ENCODE measurements at places on chromosomes 13 and 19.

- DNase-seq = no peak
Observed at GRCh38 chr13:29136341-29136740, 316.2 kb downstream of the MTUS2 start.

DNA sequence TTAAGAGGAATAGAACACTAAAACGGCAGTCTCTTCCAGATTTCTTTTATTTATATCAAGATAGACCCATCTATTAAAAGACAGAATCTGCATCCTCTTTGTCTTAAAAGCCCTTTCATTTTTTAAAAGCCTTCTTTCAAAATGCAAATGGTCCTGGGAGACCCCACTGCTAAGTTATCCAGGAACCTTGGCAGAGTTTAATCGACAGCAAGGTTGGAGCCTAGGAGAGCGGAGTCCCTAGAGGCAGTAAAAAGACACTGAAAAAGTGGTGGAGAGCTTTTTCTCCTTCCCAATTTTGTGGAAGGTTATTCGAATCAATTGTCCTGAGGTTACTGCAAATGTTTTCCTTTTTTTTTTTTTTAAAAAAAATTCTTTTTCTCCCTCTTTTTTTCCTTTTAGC lies 294.7 kb downstream of the NALCN start:
- DNase-seq = no peak

GRCh38 chr13:85724546-85725432 lies 74.4 kb downstream of the SLITRK6 start:
- no peak for DNase-seq

DNA sequence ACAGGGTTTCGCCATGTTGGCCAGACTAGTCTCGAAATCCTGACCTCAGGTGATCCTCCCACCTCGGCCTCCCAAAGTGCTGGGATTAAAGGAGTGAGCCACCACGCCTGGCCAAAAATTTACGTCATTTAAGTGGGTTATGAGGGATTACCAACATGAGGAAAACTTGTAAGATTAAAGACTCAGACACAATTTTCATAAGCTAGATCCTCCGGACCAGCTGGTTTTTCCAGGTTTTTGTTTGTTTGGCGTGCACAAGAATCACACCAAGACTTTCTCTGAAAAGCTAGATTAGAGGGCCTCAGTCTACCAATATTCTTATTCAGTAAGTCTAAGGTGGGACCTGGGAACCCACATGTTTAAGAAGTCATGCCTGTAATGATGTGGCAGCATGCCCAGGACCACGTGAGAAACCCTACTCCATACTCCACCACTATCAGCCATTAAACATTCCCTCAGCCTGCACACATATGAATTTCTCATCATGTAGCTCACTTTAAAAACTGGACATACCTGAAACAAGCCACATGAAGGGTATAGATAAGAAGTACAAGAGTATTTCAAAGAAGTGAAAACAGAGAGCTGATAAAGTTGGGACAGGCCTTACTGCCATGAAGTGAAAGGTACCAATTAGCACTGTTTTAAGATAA lies 25.7 kb downstream of the DIAPH3 start:
- no peak for DNase-seq

GRCh38 chr19:10885201-10886169 lies 14.1 kb downstream of the CARM1 start:
- DNase-seq = no peak

- DNase-seq = no peak
Observed at GRCh38 chr19:54469496-54469934, 3.6 kb downstream of the CDC42EP5 start.

GRCh38 chr13:47170971-47171370 lies 274.1 kb upstream of the HTR2A start:
- DNase-seq = no peak

GRCh38 chr13:39108783-39109182 lies 70.5 kb downstream of the NHLRC3 start:
- DNase-seq = no peak

- peak; percentile 26 for DNase-seq
Observed at GRCh38 chr13:94660695-94661326, 51.5 kb downstream of the SOX21 start.

- DNase-seq = no peak
Observed at GRCh38 chr13:24066405-24067295, 93.9 kb upstream of the SPATA13 start.

GRCh38 chr19:10766671-10767201 lies 48.9 kb downstream of the DNM2 start:
- peak; percentile 34 for DNase-seq

- no peak for DNase-seq
Observed at GRCh38 chr13:68616600-68617222, 1386.6 kb upstream of the PCDH9 start.

DNA sequence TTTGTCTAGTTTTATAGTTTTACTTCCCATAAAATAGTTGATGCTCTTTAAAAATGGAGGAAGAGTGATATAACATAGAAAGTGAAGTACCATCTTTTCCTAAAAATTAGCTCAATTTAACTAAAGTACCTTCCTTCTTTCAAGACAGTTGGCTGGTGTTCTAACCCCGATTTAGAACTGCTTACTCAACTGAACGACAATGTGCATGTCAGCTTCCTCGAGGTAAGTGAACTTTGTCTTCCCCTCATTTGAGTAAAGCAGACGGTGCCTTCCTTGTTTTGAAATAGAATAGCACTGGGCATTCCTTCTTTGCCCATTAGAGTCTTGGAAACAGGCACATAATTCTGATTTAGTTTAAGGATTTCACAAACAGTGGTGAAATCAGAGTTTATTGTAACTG lies 1519.2 kb downstream of the EFNB2 start:
- no peak for DNase-seq

DNA sequence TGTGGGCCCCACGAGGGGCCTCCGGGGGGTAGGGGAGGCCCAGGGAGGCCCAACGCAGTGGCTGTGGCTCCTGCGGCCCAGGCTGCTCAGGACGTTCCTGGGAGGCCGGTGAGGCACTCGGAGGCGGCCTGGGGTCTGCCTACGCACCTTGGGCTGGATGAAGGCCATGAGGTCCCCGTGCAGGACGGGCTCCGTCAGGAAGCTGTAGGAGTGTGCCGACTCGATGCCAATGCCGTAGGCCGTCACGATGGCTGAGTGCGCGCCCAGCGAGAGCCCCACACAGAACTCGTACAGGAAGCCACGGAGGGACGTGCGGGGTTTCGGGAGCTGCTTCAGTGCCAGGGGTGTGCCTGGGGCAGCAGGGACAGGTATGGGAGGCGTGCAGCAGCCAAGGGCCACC lies 5.9 kb downstream of the SBK2 start:
- no peak for DNase-seq

DNA sequence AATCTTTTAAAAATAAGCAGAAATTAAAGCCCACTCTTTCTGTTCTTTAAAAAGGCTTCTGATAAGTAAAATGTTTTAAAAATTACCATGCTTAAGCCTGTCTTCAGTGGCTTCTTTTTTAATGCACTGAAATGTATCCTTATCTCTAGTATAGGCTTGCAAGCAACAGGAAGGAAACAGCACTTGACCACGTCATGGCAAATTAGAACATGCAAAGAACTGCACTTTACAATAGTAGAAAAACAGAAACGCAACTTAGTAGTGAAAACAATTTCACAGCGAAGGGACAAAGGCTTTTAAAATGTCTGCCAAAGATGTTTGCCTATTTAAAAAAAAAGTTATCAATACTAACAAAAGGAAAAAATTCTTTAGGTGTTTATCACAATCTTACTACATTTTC lies 36.3 kb downstream of the ELF1 start:
- peak; percentile 10 for DNase-seq

- no peak for DNase-seq
Observed at GRCh38 chr13:27419328-27419727, 5.1 kb upstream of the GTF3A start.

DNA sequence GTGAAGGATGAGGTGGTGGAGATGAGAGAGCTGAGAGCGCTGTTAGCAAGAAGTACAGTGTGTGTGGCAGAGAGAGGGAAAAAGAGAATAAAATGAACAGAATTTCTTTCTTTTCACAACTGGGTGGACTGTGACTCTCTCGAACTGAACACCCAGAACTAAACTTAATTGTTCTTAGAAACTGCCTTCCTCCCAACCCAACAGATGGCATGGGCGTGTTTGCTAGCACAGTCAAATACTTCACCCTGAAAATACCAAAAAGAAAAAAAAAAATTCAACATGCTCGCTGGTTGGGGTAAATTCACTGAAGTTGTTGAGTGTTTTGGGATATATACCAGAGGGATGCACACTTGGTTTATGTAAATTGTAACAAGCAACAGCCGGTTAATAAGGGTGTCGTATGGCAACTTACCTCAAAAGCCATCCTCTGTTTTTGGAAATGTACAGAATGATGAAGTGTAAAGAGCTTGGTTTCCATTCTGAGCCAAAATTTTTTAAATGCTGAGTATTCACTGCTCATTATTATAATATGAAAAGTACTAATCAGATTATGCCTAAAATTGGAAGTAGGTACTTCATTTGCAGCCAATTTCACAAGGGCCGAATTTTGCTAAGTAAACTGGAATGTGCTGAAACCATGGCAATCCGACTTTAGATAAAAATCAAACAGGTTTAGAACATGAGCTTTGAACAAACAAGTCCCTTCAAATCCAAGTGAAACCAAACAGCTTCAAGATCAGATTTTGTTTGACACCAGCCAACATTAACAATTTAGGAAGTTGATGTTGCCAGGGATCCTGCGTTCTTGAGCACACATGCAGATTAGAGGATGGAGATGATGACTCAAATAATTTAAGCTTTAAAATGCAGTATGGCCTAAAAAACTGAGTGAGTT lies 115.8 kb downstream of the ZIC5 start:
- DNase-seq = no peak

DNA sequence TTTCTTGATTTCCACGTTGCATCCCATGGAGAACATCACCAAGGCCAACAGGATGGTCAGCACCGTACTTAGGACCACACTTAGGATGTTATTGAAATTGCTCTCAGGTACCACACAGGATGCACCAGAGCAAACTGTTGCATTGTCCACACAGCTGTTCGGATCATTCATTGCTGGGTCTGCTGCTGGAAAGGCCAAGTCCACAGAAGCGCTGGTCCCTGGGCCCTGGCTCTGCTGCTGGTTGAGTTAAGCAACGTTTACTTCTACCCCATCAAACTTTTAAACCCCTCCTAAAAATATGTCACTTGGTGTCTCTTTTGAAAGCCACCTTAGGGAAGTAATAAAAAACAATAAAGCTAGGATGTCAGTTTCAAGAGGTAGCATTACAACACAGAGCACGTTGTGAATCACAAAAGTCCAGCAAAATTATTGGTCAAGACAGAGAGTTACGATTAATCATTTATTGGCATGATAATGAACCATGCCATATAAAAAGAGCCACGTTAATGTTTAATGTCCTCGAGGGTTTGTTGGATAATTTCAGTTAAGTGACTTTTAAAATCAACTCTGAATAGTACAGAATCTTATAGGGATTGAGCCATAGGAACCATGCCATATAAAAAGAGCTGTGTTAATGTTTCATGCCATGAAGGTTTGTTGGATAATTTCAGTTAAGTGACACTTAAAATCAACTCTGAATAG lies at the start of gene SLC10A2:
TSS of gene SLC10A2 (minus strand) at position 339 of the 702 bp plus-strand sequence. CDS start at position 171, 168 bp downstream.
- DNase-seq = no peak

DNA sequence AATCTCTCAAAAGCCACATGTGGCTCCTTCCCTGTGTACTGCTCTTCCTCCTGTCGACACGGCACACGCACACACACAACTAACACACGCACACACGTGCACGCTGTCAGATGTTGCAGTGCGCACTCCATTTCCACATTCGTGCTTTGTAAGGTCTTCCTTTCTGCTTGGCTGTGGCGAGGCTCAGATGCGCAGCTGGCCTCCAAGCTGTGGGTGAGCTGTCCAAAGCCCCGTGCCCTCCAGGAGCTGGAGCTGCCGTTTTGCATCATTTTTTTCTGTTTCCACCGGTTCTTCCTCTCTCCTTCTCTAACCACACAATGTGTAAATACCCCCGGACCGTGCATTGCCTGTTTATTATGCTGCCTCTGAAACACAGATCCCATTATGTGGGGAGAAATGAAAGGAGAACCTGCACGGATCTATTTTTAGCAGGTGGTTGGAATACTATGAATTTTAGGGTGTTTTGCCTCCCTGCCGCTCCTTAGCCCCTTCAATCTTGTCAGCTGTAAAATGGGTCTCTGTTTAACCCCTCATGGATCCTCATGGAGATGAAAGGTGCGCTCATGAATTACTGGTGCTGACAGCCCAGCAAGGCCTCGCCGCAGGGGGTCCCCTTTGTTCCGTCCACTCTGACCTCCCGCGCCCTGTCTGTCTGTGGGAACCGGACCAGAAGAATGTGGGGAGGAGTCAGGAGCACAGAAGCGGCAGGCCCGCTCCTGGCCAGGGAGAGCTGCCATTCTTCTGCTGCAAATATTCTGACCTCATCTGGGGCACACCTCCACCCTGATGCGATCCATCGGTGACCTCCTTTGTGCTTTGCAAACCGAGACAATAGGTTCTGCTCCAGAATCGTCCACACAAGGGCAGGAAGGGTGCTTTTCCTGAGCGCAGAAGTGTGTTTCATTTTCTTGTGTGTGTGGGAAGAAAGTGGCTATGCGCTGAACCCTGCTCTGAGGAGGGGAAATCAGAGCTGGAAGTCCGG lies 137.7 kb downstream of the SOX1 start:
- no peak for DNase-seq
